ENCODE measurements at places on chromosomes 7 and 10.

GRCh38 chr10:114094795-114095194 is 51.1 kb downstream of the ADRB1 start:
- no peak for DNase-seq

DNA sequence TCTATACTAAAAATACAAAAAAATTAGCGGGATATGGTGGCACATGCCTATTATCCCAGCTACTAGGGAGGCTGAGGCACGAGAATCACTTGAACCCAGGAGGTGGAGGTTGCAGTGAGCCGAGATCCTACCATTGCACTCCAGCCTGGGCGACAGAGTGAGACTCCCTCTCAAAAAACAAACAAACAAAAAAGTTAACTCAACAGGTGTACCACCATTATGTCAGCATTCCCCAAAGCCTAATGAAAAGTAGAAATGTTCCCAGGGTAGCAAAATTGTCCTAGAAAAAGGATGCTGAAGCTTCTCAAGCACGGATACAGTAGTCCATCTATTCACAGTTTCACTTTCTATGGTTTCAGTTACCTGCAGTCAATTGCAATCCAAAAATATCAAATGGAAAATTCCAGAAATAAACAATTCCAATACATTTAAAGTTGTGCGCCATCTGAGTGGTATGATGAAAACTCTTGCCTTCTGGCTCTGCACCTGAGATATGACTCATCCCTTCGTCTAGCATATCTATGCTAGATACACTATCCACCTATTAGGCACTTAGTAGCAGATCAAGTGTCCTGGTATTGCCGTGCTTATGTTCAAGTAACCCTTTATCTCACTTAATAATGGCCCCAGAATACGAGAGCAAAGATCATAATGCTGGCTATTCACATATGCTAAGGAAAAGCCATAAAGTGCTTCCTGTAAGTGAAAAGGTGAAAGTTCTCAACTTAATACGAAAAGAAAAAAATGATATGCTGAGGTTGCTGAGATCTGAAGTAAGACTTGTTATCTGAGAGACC is 37.2 kb upstream of the SLC35G1 start:
- DNase-seq: no peak

GRCh38 chr10:75632805-75633462 is 201.5 kb downstream of the LRMDA start:
- DNase-seq: no peak

GRCh38 chr7:15389073-15389472 is 172.7 kb downstream of the AGMO start:
- DNase-seq: no peak

GRCh38 chr7:121355574-121355973 is 26.8 kb downstream of the WNT16 start:
- DNase-seq: no peak

- no peak for DNase-seq
These were observed 760 bp upstream of the KCTD7 start for GRCh38 chr7:66627881-66628360.

DNA sequence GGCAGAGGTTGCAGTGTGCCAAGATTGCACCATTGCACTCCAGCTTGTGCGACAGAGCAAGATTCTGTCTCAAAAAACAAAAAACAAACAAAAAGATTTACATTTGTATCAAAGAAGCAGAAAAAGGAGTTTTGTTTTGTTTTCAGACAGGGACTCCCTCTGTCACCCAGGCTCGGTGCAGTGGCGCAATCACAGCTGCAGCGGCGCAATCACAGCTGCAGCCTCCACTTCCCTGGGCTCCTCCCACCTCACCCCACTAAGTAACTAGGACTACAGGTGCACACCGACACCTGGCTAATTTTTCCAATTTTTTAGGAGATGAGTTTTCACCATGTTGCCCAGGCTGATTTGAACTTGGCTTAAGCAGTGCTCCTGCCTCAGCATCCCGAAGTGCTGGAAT is 1.8 kb downstream of the ARMC10 start:
- DNase-seq: no peak

GRCh38 chr10:8588135-8588534 is 533.6 kb downstream of the GATA3 start:
- no peak for DNase-seq

Data from activated CD8-positive, alpha-beta memory T cell treated with anti-CD3 and anti-CD28 coated beads for 48 hours (primary cell).